SK-MEL-5 (cell line): ENCODE measurements at places on chromosomes 6 and 20. TPM values are rescaled to one million over a fixed set of nuclear protein-coding genes. Genes with fewer than 3 reads are reported as not detected.

Gene RIMS1
- total RNA-seq: not detected in 2 replicates

Gene CST7
- 0.29 and 0.45 TPM in 2 replicates for total RNA-seq

Gene BANF2
- not detected in 2 replicates for total RNA-seq

Gene GZF1
- 22.6 and 23.8 TPM in 2 replicates for total RNA-seq

Gene SERPINB1
- total RNA-seq: 3.7 and 4.4 TPM in 2 replicates

Gene PKHD1
- 0.03 and 0.11 TPM in 2 replicates for total RNA-seq

Gene RAB44
- not detected in 2 replicates for total RNA-seq

Gene MEA1
- 66.6 and 79.1 TPM in 2 replicates for total RNA-seq

Gene RPL10A
- 1,839 and 1,991 TPM in 2 replicates for total RNA-seq

Gene LY86
- total RNA-seq: not detected in 2 replicates

Gene PTCHD4
- 8.4 and 8.9 TPM in 2 replicates for total RNA-seq

Gene DEFB132
- total RNA-seq: not detected in 2 replicates

Gene GSTA1
- not detected in 2 replicates for total RNA-seq

Gene LY6G6F
- total RNA-seq: not detected in 2 replicates

Gene CFB
- total RNA-seq: not detected in 2 replicates

Gene C20orf141
- 0.88 TPM in 1 of 2 replicates, not detected in the other for total RNA-seq

Gene ESR1
- 0.26 and 1.7 TPM in 2 replicates for total RNA-seq

Gene HLA-DPB1
- total RNA-seq: 1.7 and 3.5 TPM in 2 replicates

Gene NRSN2
- 38.2 and 41.8 TPM in 2 replicates for total RNA-seq

Gene EPHA7
- 4.9 and 5.7 TPM in 2 replicates for total RNA-seq

Gene FOXC1
- 9.4 and 10.3 TPM in 2 replicates for total RNA-seq

Gene CRISP2
- total RNA-seq: not detected in 2 replicates

Gene FRMD1
- total RNA-seq: not detected in 2 replicates

Gene THBS2
- total RNA-seq: 0.16 and 0.18 TPM in 2 replicates

Gene ZDHHC14
- total RNA-seq: 2.9 and 4.7 TPM in 2 replicates

Gene TCP11
- not detected in 2 replicates for total RNA-seq

Gene FOXA2
- not detected in 2 replicates for total RNA-seq

Gene ADAM33
- not detected in 2 replicates for total RNA-seq

Gene AHCY
- total RNA-seq: 251 and 264 TPM in 2 replicates

Gene CCN5
- total RNA-seq: 0.45 and 0.85 TPM in 2 replicates

Gene LPIN3
- 6.2 and 8.9 TPM in 2 replicates for total RNA-seq

Gene PTGIS
- total RNA-seq: 0.16 TPM in 1 of 2 replicates, not detected in the other
